ENCODE measurements at places on chromosomes 12 and 14.

- DNase-seq: no peak
Measured at GRCh38 chr12:94768398-94769046, 118.2 kb upstream of the TMCC3 start.

- no peak for DNase-seq
Measured at GRCh38 chr12:1922075-1922709, 3.7 kb upstream of the CACNA2D4 start.

GRCh38 chr14:68888883-68889282, 90.2 kb downstream of the ACTN1 start:
- DNase-seq: no peak

GRCh38 chr12:62930546-62931425, 4.2 kb downstream of the PPM1H start:
- no peak for DNase-seq

DNA sequence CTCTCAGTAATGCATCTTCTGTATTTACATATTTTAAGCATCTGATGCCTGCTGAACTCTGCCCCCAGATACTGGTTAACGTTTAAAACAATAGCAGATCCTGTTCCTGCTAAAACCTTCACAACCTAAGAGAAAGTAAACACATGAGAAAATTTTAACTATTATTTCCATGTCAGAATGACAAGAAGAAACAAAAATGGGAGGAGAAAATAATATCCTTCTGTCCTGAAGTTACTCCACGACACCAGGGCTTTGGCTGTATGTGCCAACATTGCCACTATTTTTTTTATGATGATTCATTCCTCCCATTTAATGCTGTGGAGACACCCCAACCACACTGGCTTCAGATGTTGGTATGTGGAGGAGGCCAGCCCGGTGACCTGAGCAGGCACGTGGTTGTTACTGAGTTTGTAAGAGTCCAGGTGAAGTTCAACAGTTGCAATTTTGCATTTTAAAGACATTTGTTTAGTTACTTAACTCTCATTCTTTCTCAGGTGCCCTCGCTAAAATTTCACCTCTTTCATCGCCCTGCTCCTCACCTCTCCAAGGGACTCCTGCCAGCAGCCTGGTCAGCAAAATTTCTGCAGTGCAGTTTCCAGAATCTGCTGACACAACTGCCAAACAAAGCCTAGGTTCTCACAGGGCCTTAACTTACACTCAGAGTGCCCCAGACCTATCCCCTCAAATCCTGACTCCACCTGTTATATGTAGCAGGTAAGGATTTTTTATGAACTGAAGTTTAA, 65.5 kb upstream of the SLCO1C1 start:
- DNase-seq: peak; percentile 47

- no peak for DNase-seq
Measured at GRCh38 chr12:123083661-123084571, 67.0 kb downstream of the PITPNM2 start.

GRCh38 chr14:55279384-55279783, 8.2 kb downstream of the FBXO34 start:
- no peak for DNase-seq

GRCh38 chr14:69501423-69501838, 16.9 kb downstream of the PLEKHD1 start:
- DNase-seq: peak; percentile 34

DNA sequence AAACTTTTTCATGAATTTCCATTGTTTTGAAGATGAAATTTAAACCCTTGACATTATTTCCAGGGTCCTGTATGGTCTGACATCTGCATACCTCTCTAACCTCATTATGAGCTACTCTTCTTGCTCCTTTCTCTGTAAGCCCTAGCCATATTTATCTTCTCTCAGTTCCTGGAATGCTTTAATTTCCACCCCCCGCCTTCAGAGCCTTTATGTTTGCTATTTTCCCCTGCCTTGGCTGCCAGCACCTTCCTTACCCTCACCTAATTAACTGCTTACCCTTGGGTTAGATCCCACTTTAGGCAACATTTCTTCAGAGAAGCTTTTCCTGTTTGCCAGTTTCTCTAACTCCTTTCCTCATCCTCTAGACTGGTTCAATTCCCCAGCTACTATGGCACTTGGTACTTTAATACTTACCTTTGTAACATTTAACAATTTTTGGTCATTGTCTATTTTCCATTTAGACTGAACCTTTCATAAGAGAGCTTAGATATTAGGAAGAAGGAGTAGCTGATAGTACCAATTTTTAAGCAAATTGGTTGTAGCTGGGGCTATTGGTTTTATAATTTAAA, 6.0 kb downstream of the STYX start:
- no peak for DNase-seq

DNA sequence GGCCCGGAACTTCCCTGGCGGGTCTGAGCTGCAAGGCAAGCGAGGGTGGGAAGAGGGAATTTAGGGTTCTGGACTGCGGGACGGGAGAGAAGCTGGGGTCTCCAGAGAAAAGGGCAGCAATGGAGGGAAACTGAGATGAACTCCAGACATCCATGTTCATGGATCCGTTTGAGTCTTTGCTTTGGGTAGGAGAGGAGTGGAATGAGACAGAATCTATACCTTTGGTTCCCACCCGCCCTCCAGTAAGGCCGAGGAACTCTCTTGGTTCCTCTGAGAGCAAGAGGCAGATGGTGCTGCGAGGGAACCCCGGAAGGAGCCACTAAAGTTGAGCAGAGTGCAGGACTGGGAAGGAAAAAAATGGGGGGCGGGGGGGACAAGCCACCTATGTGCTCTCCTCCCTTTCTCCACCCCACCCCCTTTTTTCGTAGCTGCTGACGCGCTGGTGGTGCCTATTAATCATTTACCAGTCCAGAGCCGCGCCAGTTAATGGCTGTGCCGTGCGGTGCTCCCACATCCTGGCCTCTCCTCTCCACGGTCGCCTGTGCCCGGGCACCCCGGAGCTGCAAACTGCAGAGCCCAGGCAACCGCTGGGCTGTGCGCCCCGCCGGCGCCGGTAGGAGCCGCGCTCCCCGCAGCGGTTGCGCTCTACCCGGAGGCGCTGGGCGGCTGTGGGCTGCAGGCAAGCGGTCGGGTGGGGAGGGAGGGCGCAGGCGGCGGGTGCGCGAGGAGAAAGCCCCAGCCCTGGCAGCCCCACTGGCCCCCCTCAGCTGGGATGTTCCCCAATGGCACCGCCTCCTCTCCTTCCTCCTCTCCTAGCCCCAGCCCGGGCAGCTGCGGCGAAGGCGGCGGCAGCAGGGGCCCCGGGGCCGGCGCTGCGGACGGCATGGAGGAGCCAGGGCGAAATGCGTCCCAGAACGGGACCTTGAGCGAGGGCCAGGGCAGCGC, 1.2 kb downstream of the SSTR1 start:
- DNase-seq: peak; percentile 28

GRCh38 chr12:40202095-40203059, 22.4 kb upstream of the LRRK2 start:
- DNase-seq: no peak

GRCh38 chr12:130026608-130027176, 122.9 kb upstream of the TMEM132D start:
- no peak for DNase-seq

- DNase-seq: no peak
Measured at GRCh38 chr12:97275256-97275655, 187.3 kb upstream of the RMST start.

- DNase-seq: no peak
Measured at GRCh38 chr14:92495027-92495426, 18.6 kb upstream of the RIN3 start.

DNA sequence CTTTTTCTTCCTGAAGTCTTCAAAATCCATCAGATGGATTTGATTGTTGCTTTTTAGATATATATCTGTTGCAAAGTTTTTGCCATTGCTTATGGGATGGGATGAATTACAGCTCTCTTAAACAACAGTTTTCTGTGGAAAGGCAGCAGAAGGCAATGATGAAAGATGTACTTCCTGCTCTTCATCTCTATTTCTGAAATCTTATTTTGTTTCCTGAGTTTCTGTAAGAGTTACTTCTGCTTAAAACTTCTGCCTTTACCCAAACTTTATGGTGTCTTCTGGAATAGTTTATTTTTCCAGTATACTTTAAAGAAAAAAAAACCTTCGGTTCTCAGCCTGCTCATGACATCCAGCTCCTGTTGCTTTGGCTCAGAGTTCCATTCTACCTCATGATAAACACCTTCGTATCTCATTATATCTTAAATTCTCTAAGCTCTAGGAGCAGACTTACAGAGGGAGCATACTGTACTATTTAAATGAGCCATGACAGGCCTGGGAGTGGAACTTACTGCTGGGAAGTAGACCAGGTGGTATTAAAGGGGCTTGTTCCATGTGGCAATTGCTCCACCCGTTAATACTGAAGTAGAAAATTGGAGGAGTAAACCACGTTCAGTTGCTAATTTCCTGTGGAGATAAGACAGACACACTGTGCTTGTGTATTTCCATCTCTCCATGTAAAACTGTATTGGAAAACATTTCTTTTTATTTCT, 288.4 kb downstream of the FBXL14 start:
- DNase-seq: no peak

GRCh38 chr12:103468837-103469236, 26.9 kb downstream of the C12orf42 start:
- DNase-seq: no peak

DNA sequence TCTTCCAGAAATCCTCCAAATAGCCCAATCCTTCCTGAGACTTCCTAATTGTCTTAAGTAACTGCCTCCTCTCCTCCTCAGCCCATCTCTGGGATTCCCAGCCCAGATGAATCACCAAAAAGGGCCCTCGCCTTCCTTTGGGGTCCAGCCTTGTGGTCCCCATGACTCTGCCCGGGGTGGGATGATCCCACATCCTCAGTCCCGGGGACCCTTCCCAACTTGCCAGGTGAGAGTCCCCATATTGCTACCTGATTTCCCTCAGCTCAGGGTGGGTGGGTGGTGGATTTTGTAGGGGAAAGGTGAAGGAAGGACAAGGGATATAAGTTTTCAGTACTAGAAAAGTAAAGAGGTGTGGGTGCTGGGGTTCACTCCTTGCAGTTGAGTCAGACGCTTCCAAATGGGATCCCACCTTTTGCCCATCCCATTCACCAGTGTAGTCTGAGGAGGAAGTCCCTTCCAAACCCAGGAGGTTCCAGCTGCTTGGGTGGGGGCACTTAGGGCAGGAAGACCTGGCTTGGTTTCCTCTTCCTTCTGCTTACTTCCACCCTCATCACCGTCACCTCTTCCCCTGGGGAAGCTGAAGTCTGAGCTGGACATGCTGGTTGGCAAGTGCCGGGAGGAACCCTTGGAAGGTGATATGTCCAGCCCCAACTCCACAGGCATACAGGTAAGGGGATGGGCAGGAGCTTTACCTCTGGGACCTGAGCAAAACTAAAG, 5.6 kb downstream of the GLI1 start:
- no peak for DNase-seq

- no peak for DNase-seq
Measured at GRCh38 chr14:78605897-78606500, 435.8 kb downstream of the NRXN3 start.

GRCh38 chr12:47991106-47992061, 12.9 kb downstream of the COL2A1 start:
- DNase-seq: no peak

DNA sequence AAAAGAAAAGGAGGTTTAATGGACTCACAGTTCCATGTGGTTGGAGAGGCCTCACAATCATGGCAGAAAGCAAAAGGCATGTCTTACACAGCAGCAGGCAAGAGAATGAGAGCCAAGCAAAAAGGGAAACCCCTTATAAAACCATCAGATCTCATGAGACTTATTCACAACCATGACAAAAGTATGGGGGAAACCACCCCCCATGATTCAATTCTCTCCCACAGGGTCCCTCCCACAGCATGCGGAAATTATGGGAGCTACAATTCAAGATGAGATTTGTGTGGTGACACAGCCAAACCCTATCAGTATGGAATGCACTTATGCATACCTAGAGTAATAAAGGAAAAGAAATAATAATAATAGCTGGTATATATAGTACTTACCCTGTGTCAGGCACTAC, 4.5 kb upstream of the GLIPR1 start:
- no peak for DNase-seq

DNA sequence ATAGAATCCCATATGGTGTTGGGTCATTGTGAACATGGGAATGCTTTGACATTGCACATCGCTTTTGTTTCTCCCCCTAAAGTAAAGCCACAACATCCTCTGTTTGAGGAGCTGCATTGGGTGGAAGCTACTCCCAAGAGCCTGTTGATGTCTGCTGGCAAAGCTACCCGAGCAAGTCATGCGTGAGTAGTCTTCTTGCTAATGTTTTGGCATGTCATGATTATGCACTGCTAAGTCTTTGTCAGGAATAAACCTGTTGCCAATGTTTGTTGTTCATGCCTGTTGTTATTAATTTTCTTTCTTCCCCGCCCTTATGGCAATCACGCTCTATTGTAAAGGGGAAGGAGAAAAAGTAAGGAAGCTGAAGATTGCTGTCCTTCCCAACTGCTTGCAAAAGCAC, 97.3 kb downstream of the EXOC5 start:
- DNase-seq: no peak

DNA sequence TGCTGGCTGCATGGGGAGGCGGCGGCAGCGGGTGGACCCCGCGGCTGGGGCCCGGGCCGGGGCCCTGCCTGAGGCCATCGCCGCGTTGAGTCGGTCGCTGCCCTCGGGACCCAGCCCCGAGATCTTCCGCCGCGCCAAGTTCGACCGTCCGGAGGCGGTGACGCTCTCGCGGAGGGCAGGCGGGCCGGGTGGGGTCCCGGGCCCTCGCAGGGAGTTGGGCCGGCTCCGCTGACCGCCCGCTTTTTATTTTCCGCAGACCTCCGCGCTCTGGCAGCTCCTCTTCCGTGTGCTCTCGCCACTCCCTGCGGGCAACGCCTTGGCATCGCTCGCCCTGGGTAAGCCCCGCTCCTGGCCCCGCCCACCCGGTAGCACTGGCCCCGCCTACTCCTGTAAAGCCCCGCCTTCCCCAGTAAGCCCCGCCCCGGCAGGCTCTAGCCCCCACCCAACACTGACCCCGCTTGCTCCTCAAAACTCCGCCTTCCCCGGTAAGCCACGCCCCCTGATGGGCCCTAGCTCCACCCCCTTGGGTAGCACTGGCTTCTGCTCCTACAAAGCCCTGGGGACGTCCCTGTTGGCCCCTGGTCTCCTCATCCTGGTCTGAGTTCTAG, 424 bp downstream of the TEDC1 start:
- peak; percentile 78 for DNase-seq

- DNase-seq: no peak
Measured at GRCh38 chr14:36068777-36069534, 107.6 kb downstream of the PTCSC3 start.

- DNase-seq: no peak
Measured at GRCh38 chr14:73452341-73453186, 5.8 kb downstream of the NUMB start.

GRCh38 chr14:73795974-73796373, 55.7 kb upstream of the PTGR2 start:
- DNase-seq: no peak

DNA sequence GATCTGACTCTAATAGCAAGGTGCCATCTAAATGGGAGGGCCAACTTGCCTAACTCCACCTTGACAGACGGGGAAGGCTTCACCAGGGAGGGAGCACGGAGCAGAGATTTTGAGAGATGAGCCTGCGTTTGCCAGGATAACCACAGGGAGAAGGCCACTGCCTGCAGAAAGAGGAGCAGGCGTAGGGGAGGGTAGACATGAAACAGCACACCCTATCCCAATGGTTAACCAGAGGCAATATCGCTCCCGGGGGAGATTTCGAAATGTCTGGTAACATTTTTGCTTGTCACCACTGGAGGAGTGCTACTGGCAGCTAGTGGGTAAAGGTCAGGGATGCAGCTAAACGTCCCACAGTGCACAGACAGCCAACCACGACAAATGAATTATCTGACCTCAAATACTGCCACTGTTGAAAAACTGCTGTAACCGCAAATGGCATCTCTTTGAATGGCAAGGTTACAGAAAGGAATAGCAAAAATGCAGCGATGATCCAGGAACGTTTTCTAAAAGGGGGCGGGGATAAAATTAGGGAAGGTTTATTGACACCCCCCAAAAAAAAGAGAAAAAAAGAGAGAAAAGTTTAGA, 126.0 kb upstream of the ATF7IP start:
- peak; percentile 36 for DNase-seq

- DNase-seq: no peak
Measured at GRCh38 chr12:33605757-33606156, 166.1 kb upstream of the SYT10 start.
